ENCODE measurements at places on chromosomes 6 and 20.
A peak's percentile ranks its signal among the peaks of the same experiment; 100 is the strongest.

DNA sequence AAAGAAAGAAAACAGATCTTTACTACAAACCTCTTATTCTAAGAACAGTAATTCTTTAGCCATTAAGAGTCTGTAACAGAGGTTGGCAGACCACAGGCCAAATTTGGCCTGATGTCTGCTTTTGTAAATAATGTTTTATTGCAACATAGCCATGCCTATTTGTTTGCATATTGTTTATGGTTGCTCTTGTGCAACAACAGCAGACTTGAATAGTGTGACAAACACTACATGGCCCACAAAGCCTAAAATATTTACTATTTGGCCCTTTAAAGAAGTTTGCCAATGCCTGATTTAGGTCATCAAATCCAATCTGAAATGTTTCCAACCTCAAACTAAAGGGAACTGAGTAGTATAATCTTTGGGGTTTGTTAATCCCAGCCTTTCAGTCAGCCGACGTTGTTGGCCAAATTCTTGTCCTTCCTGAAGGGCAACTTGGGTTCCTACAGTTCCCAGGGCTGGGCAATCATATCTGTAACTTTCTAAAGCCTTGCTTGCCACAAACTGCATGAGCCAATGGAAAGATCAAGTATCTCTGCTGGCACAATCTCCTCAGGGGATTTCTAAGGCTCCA is 33.9 kb upstream of the TBC1D20 start:
- DNase-seq = no peak

- no peak for DNase-seq
Observed at GRCh38 chr6:22512686-22513427, 56.5 kb upstream of the HDGFL1 start.

- DNase-seq = no peak
Observed at GRCh38 chr6:34189806-34190503, 44.1 kb upstream of the GRM4 start.

DNA sequence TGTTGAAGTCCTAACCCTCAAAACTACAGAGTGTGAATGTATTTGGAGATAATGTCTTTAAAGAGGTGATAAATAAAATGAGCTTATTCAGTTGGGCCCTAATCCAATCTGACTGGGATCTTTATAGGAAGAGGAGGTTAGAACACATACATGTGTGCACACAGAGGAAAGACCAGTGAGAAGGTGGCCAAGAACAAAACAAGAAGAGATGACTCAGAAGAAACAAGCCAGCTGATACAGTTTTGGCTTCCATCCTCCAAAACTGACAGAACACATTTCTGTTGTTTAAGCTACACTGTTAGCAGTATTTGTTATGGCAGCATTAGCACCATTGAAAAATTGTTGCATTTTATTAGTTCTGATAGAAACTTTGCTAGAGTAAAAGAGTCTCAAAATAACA is 609.3 kb upstream of the IMPG1 start:
- DNase-seq = no peak

DNA sequence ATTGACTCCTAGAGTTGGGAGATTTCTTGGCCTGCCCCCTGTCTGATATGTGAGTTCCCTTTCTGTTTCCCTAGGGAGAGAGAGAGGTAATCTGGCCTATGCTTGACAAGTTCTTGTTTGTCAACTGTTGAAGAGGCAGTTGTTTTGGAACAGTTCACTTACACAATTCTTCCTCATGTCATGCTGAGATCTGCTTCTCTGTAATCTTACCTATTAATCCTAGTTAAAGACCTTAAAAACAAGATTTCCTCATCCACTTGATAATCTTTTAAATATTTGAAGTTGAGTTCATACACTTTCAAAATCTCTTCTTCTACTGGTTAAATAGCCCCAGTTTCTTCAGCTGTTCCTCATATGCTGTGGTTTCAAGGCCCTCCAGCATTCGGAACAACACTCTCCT is 89.9 kb downstream of the FIG4 start:
- DNase-seq = no peak

- DNase-seq = peak; percentile 6
Observed at GRCh38 chr6:20334334-20334733, 67.3 kb upstream of the E2F3 start.

DNA sequence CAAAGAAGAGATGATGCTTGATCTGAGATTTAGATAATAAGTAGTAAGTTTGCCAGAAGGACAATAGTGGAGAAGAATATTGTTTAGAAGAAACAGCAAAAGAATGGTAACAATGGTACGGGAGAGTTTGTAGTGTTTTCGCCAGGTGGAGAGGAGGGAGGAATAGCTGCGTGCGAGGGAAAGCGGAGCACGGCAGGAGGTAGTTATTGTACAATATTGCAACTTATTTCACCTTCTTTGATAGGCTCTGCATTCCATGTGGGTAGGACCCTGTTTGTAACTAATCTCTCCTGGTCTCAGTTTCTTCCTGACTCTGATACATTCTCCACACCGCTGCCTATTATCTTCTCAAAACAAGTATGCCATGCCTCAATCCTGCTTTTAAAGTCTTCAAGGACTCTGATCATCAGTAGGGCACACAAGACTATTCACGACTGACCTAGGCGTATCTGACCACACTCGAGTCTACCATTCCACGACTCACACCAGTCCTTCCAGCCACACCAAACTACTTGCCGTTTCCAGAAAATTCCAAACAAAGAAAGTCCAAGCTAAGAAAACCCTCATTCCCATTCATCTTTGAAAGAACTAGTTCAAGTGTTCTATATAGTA is 1.1 kb downstream of the PPIL4 start:
- DNase-seq = no peak
